ENCODE measurements at places on chromosomes 7 and 10. TPM values are rescaled to one million over a fixed set of nuclear protein-coding genes. Genes with fewer than 3 reads are reported as not detected.
A peak's percentile ranks its signal among the peaks of the same experiment; 100 is the strongest.

DNA sequence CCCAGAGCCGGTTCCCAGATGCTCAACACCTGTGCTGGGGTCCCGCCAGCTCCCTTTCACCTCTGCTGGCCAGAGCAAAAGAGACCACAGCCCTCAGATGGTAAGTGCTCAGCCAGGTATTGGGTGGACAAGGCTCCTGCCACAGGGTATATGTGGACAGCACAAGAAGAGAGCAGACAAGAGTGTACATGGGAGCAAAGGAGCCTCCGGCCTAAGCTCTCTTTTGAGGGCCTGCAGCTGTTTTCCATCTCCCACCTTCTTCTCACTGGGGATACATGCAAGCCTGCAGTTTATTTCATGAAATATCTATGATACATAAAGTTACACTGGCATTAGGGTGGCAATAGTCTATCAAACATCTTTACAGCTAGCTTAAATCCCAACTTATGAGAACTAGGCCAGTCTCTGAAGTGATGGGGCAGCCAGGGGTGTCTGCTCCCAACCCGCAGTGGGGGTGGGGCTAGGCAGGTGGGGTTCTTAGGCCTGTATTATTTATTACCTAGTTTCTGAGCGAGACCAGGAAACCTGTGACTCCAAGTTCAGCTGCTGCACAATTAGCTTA is 50.4 kb upstream of the DDC start:
- H3K27ac ChIP-seq = peak overlapping the region; percentile 37
- no peaks in the 10 kb centered on the region for H3K36me3 ChIP-seq
- H3K4me1 ChIP-seq = no peaks in the 10 kb centered on the region
- no peaks in the 10 kb centered on the region for H3K27me3 ChIP-seq
- no peak overlapping the region for H3K4me3 ChIP-seq
- no peak for DNase-seq

- no peak overlapping the region for H3K4me3 ChIP-seq
- no peak for DNase-seq
- no peaks in the 10 kb centered on the region for H3K27me3 ChIP-seq
- no peaks in the 10 kb centered on the region for H3K36me3 ChIP-seq
- no peak overlapping the region for H3K27ac ChIP-seq
- no peaks in the 10 kb centered on the region for H3K4me1 ChIP-seq
These were observed 72.6 kb downstream of the COPG2 start for GRCh38 chr7:130595986-130596385.

DNA sequence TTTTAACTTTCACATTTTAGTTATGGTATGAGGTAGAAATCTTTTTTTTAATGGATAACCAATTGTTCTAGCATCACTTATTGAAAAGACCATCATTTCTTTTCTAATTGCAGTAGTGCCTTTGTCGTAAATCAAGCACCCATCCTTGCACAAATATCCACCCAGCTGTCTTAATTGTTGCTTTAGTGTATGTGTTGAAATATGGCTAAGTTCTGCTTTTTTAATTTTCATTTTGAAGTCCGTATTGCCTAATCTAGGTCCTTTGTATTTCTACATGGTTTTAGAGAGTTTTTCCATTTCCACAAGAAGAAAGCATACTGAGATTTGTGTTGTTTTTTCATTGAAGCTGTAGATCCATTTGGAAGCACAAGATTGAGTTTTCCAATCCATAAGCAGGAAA is 259.6 kb upstream of the SEMA3E start:
- H3K4me1 ChIP-seq = no peaks in the 10 kb centered on the region
- H3K36me3 ChIP-seq = no peaks in the 10 kb centered on the region
- H3K4me3 ChIP-seq = no peak overlapping the region
- H3K27me3 ChIP-seq = no peaks in the 10 kb centered on the region
- H3K27ac ChIP-seq = no peak overlapping the region

GRCh38 chr7:106047184-106047583 is 64.9 kb downstream of the SYPL1 start:
- no peak for DNase-seq
- H3K4me3 ChIP-seq = no peak overlapping the region
- no peaks in the 10 kb centered on the region for H3K4me1 ChIP-seq

GRCh38 chr7:105011141-105011830 is 2.7 kb upstream of the KMT2E start:
- peaks cover 15% of the 10 kb centered on the region for H3K4me1 ChIP-seq
- H3K27me3 ChIP-seq = no peaks in the 10 kb centered on the region
- DNase-seq = no peak
- H3K36me3 ChIP-seq = no peaks in the 10 kb centered on the region

GRCh38 chr7:104791080-104791479 is 222.9 kb upstream of the KMT2E start:
- no peaks in the 10 kb centered on the region for H3K27me3 ChIP-seq
- H3K36me3 ChIP-seq = no peaks in the 10 kb centered on the region
- H3K27ac ChIP-seq = no peak overlapping the region
- H3K4me1 ChIP-seq = no peaks in the 10 kb centered on the region
- DNase-seq = no peak

GRCh38 chr7:45591101-45591906 is 17.1 kb downstream of the ADCY1 start:
- H3K4me1 ChIP-seq = no peaks in the 10 kb centered on the region
- DNase-seq = peak; percentile 13
- H3K27ac ChIP-seq = no peak overlapping the region
- H3K4me3 ChIP-seq = no peak overlapping the region

- no peak for DNase-seq
- no peak overlapping the region for H3K27ac ChIP-seq
- no peaks in the 10 kb centered on the region for H3K36me3 ChIP-seq
- H3K4me1 ChIP-seq = no peaks in the 10 kb centered on the region
- no peak overlapping the region for H3K4me3 ChIP-seq
These were observed 30.8 kb downstream of the STRIP2 start for GRCh38 chr7:129465080-129465479.

DNA sequence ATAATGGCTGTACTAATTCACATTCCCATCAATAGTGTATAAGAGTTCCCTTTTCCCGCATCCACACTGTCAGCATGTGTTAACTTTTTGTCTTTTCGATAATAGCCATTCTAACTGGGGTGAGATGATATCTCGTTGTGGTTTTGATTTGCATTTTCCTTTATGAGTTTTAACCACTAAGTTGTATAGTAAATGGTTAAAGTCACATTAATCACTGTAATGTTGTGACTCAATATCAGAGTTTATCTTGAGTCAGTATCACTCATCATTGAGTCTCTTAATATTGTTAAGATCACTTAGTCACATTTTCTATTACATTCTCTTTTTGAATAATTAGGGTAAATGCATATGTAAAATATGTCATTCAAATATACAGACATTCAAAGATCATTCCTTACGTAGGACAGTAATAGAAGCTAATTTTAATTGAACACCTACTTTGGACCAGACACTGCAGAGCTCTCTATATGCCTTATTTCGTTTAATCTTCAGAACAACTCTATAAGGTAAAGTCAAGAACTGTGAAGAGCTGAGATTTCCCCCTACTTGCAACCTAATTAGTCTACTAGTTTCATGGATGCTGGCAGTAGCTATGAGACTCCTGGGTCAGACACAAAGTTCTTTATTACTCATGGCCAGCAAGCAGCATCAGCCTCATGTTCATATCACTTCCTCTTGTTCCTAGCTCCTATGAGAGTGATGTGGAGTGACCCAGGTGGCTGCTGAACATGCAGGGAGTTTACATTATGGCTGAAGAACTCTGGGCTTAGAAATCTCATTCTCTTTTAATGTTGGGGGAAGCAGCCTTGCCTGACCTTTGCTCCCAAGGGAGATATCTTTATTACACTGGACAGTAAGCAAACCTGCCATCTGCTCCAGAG is 30.5 kb downstream of the CREB5 start:
- H3K4me1 ChIP-seq = no peaks in the 10 kb centered on the region
- no peaks in the 10 kb centered on the region for H3K36me3 ChIP-seq
- no peak overlapping the region for H3K27ac ChIP-seq
- H3K4me3 ChIP-seq = no peak overlapping the region
- no peak for DNase-seq
- H3K27me3 ChIP-seq = no peaks in the 10 kb centered on the region

GRCh38 chr7:73703757-73704639 is 15.5 kb downstream of the STX1A start:
- H3K4me1 ChIP-seq = no peaks in the 10 kb centered on the region
- no peaks in the 10 kb centered on the region for H3K27me3 ChIP-seq
- H3K4me3 ChIP-seq = peak overlapping the region; percentile 24
- DNase-seq = peak; percentile 71

DNA sequence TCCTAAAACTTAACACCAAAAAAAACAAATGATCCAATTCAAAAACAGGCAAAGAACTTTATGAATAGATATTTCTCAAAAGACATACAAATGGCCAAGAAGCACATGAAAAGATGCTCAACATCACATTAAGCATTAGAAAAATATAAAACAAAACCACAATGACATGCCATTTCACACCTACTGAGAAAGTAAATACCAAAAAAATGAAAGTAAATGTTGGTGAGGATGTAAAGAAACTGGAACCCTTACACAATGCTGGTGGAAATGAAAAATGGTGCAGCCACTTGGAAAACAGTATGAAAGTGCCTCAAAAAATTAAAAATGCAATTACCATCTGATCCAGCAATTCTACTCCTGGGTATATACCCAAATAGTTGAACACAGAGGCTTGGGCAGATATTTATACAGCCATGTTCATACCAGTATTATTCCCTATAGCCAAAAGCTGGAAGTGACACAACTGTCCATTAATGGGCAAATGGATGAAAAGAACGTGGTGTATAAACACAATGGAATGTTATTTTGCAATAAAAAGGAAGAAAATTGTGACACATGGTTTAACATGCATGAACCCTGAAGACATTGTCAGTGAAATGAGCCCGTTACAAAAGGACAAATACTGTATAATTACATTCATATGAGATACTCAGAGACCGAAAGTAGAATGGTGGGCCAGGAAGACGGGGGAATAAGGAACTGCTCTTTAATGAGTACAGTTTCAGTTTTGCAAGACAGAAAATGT is 89.0 kb downstream of the JMJD1C start:
- no peaks in the 10 kb centered on the region for H3K36me3 ChIP-seq
- no peak overlapping the region for H3K27ac ChIP-seq
- H3K4me3 ChIP-seq = no peak overlapping the region

DNA sequence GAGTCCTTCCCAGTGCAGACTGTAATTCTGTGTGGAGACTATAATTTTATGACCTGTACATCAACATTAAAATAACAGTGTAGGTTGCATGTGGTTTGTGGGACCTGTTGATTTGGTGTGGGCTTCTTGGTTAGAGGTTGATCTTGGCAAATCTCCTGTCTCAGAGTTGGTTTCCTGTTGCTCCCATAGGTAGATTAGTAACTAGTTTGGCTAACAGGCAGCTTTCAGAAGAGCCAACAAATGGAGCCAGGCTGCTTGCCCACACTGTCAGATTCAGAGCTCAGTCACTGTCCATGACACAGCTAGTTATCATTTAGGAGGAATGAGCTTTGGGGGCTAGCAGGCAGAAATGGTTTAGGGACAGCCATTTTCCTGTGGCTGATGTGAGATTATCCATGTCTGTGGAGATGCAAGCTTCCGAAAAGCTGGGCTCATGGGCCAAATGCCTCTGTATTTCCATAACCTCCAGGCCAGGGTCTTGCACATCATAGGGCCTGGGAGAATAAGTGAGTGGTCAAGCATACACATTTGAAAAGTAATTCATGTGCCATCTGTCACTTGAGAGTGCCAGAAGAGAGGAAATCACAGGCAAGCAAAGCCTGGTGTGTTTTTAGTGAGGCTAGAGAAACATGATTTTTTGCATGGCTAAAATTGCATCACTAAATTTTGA is 33.4 kb downstream of the CCM2 start:
- no peaks in the 10 kb centered on the region for H3K36me3 ChIP-seq
- H3K27me3 ChIP-seq = no peaks in the 10 kb centered on the region
- no peak overlapping the region for H3K27ac ChIP-seq
- H3K4me3 ChIP-seq = no peak overlapping the region

- H3K27me3 ChIP-seq = no peaks in the 10 kb centered on the region
- no peaks in the 10 kb centered on the region for H3K4me1 ChIP-seq
- no peak for DNase-seq
- H3K4me3 ChIP-seq = no peak overlapping the region
- H3K36me3 ChIP-seq = no peaks in the 10 kb centered on the region
- no peak overlapping the region for H3K27ac ChIP-seq
These were observed 27.3 kb upstream of the INHBA start for GRCh38 chr7:41730161-41730560.

- H3K27ac ChIP-seq = no peak overlapping the region
- no peaks in the 10 kb centered on the region for H3K4me1 ChIP-seq
- no peaks in the 10 kb centered on the region for H3K27me3 ChIP-seq
- H3K4me3 ChIP-seq = no peak overlapping the region
- no peak for DNase-seq
These were observed 23.3 kb downstream of the NPTX2 start for GRCh38 chr7:98640375-98640774.

- no peak for DNase-seq
- H3K4me1 ChIP-seq = no peaks in the 10 kb centered on the region
- no peak overlapping the region for H3K27ac ChIP-seq
- no peak overlapping the region for H3K4me3 ChIP-seq
These were observed 65.8 kb upstream of the PRSS58 start for GRCh38 chr7:142323706-142324105.

DNA sequence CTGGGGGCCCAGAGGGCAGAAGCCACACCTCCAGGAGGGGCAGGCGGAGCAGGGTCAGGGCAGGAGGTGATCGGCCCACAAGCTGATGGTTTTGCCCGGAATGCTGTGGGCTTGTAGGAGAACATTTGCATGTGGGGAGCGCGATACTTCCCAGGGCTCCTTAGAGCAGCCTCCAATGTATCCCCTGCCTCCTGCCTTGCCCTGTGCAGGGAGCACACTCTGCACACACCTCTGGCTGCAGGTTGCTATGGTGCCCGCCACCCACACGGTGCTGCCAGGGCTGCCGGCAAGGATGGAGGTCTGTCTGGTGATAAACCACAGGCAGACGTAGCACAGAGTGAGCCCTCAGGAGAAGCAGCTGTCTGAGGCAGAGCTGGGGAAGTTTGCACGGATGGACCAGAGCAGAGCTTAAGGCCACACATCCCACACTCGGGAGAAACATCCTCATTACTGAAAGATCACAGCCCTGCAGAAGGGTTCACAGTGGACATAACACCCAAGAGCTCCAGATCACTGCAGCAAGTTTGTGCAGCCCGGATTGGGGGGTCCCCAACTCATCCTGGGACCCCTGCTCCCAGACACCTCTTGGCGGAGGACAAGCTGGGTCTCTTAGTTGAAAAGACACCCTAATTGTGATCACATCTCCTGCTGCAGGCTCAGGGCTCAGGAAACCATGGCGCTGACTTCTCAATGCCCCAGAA is 41.8 kb downstream of the VIPR2 start:
- DNase-seq = no peak
- no peaks in the 10 kb centered on the region for H3K36me3 ChIP-seq
- H3K4me1 ChIP-seq = no peaks in the 10 kb centered on the region
- no peak overlapping the region for H3K27ac ChIP-seq

- peak; percentile 72 for DNase-seq
- no peaks in the 10 kb centered on the region for H3K27me3 ChIP-seq
- no peak overlapping the region for H3K4me3 ChIP-seq
- peak overlapping the region; percentile 61 for H3K27ac ChIP-seq
These were observed 219.6 kb downstream of the CACNB2 start for GRCh38 chr10:18359812-18360211.

- no peaks in the 10 kb centered on the region for H3K4me1 ChIP-seq
- no peak overlapping the region for H3K27ac ChIP-seq
- H3K36me3 ChIP-seq = no peaks in the 10 kb centered on the region
- no peaks in the 10 kb centered on the region for H3K27me3 ChIP-seq
- no peak for DNase-seq
- H3K4me3 ChIP-seq = no peak overlapping the region
These were observed 93.7 kb downstream of the WDFY4 start for GRCh38 chr10:48778193-48778857.

The AGMO gene
- total RNA-seq = 0.37 TPM

The ACTR3C gene
- 29.6 TPM for total RNA-seq

The TNS3 gene
- total RNA-seq = 41.1 TPM

The CFAP69 gene
- total RNA-seq = 4.2 TPM

The RTKN2 gene
- 3.2 TPM for total RNA-seq

The NOS3 gene
- 4.2 TPM for total RNA-seq
